ENCODE measurements at places on chromosomes 11 and 22.

- DNase-seq, result no peak
Observed at GRCh38 chr22:29044657-29045176, 16.9 kb downstream of the C22orf31 start.

- DNase-seq, result no peak
Observed at GRCh38 chr11:81959341-81959740, 774.3 kb downstream of the FAM181B start.

GRCh38 chr22:39622881-39623367, 52.4 kb downstream of the CACNA1I start:
- DNase-seq, result peak; percentile 56

- DNase-seq, result no peak
Observed at GRCh38 chr22:22548317-22548716, 10.7 kb downstream of the PRAME start.

GRCh38 chr22:26471522-26471921, 12.1 kb downstream of the HPS4 start:
- DNase-seq, result no peak
